ENCODE measurements at places on chromosomes 5 and 9.

- DNase-seq: no peak
Measured at GRCh38 chr9:3181049-3181953, 337.4 kb upstream of the PUM3 start.

DNA sequence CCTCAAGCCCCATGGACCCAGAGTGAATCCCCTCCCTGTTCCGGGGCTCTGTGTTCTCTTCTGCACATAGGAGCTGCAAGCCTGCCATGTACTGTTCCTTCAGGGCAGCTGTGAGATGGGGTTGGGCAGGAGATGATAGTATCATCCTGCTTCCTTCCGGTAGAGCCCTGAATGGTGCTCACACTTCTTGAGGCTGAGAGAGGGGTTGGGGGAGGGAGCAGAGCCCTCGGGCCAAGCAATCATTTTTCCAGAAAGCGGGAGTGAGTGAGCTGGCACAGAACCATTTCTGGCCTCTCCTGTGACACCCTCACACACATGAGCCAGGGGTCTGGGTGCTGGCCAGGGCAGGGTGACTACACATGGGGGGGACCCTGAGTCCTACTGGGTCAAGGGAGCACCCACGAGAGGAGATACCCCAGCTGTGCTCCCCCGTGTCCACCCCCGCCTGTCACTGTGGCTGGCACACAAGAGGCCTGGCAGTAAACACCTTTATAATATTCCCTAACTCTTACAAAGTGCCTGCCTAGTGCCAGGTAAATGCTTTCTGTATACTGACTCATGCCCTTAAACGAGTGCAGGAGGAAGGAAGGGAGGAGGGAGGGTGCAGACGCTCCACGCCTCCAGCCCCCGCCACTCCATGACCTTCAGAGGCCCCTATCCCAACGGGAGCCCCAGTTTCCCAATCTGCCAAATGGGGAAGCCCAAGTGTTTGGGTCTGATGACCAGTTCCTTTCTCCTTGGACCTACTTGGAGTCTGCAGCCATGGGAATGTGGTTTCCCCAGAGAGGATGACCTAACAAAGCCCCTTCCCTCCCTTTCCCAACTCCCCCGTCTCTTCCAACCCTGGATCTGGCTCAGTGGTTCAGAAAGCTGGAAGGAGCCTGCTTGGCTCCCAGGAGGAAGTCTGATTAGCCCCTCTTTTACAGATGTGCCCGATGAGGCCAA is 15.5 kb downstream of the AKNA start:
- no peak for DNase-seq

DNA sequence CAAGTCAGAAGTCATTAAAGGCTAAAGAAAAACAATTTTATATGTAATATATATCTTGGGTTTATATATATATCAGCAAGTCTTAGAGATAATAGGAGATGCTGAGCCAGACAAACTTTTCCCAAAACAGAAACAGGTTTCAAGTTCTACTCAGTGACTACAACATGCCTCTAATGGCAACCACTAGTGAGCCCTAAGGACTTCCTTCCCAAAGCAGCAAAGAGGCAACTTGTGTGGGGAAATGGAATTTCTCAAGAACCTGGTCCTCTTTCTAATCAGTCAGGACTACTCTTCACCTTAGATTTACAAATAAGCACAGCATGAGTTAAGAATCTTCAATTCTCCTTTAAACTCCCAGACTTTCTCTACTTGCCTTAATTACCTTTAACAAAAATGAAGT is 17.6 kb downstream of the RNF38 start:
- no peak for DNase-seq

- DNase-seq: no peak
Measured at GRCh38 chr9:5629312-5630080, 589 bp downstream of the RIC1 start.

DNA sequence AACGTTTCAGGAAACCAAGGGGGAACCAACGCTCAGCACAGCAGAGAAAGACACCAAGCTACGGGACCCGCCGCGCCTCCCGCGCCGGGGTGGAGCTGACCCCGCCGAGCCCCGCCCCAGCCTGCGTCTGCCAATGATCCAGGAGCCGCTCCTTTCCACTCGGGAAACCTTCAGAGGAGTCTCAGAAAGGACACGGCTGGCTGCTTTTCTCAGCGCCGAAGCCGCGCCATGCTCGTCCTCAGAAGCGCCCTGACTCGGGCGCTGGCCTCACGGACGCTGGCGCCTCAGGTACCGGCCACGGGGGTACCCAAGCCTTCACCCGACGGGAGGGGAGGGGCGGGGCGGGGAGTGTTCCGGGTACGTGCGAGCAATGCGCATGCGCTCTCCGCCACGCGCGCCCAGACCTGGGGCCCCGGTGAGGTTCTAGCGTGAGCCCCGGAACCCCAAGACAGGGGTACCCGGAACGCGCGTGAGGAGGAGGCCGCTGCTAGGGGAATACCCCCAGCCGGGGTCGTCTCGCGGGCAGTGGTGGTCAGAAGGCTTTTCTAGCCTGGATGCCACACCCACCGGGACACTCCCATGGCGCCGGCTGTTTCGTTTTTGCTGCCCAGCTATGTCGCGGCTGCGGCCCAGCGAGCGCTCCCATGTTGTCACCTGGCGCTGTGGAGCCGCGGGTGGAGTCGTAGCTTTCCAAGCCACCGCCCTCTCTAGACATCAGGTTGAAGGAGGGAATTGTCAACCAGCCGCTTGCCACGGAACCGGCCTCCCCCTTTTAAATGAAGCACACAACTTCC is at the start of gene NIPSNAP3A:
Gene NIPSNAP3A, plus strand, starts transcription at position 119 of the 794 bp plus-strand sequence. Its CDS starts 110 bp downstream, at position 229.
- DNase-seq: peak; percentile 73

DNA sequence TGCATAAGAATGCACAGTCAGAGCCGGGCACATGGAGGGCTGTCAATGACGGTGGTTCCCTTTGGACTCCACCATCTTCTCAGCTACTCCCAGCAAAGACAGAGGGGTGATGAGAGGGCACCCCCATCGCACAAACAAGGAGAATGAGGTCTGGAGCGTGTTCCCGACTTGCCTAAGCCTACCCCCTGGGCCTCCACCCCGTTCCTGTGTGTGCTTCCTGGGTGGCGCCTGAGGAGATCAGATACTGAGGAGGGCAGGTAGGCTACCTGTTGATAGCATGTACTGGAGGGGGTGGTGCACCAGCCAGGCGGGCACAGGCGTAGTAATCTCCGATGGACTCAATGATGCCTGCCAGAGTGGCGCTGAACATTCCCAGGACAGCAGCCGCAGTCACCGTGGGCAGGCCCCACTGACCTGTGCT is 4.1 kb downstream of the SLC23A1 start:
- no peak for DNase-seq

- no peak for DNase-seq
Measured at GRCh38 chr5:128671943-128672342, 133.9 kb upstream of the FBN2 start.

DNA sequence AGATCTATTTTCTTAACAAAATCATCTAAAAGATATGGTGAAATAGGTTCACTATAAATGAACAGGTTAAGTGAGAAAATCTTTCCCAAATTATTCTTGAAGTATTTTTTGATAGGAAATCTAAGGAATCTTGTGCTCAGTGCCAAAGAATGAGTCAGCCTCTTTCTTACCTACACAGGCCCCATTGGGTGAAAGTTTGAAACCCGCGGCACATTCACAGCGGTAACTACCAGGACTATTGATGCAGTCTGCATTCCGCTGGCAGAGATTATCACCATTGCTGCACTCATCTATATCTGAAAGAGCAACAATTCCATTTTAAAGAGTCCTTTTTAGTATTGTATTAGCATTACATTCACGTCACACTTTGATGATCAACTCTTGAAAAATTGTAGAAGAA is 221.8 kb downstream of the SLC12A2 start:
- DNase-seq: no peak

- DNase-seq: peak; percentile 15
Measured at GRCh38 chr9:35882263-35882848, 12.2 kb upstream of the OR13J1 start.

DNA sequence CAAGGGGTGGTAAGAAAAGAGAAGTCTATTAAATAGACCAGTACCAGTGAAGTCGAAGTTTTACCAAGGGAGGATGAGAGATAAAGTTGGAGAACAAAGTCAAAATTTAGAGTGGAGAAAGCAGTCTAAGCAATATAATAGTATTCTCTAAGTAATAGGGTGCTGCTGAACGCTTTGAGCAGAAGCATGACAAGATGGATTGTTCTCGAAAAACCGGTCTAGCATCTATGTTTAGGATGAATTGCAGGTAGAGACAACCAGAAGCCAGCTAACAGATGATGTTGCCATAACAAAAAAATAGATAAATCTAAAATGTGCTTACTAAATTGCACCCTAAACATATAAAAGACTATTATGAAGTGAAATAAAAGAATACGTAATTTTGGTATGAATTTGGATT is 237.0 kb downstream of the PRELID2 start:
- no peak for DNase-seq

DNA sequence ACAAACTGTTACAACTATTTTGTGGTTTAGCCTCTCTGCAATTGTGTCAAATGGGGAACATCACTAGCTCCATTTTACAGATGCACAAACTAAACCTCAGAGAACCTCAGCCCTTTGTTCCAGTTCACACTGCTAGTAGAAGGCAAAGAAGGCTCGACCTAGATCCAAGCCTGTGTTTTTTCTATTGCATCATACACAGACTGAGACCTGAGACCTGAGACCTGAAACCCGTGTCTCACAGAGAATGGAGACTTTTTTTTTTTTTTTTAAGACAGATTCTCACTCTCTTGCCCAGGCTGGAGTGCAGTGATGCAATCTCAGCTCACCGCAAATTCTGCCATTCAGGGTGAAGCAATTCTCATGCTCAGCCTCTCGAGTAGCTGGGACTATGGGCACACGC is 120.8 kb downstream of the GALNT10 start:
- no peak for DNase-seq

DNA sequence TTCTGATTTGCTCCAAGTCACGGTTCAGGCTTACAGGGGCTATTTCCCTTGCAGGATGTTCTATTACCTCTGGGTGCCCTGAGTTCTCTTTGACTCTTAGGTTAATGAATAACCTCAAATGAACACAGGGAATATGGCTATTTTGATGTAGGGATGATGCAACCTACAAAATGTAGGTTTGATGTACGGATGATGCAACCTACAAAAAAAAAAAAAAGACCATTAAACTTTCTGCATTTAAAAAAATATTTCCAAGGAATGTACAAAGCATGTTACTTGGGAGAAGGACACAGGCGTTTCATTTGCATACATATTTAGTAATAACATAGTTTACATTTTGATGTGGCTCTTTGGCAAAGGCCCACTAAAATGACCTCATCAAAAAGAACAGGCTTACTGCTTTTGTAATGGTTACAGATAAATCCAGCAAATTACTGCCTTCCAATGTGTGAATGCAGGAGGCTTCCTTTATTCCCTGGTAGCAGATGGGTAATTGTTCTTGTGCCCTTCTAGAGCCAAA is 36.3 kb downstream of the ZNF474 start:
- DNase-seq: peak; percentile 9

DNA sequence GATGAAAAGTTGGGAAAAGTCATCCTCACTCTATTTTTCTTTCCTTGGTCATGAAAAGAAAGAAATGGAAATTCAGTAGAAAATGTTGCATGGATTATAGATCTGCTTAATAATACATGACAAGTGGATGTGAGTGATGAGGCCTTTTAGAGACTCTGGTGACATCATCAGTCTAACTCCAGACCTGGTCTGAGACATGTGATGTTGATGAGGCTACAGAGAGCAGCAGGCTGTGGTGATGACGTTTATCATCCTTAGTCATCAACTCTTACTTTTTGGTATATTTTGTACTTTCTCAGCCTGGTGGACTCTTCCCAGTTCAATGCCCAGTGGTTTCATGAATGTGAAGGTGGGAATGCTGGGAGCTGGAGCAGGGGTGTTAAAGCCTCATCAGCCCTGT is 116.4 kb downstream of the TTLL11 start:
- DNase-seq: no peak

DNA sequence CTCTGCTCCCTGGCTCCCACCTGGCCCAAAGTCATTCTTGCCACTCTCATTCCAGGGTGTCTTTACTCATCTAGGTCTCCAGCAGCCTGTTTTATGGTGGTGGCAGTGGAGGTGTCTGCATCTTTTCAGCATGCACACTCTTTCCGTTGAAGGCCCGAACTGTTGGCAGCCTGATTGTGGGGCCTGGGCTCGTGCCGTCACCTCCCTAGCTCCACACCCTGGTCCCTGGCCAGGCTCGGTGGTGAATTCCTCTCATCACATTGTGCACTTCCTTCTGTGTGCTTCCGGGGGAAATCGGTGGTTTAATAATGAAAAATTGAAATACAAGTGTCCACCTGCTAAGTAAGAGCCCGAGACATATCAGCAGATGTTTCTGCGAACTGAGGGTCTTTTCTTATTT is 214.3 kb downstream of the TRIO start:
- no peak for DNase-seq

DNA sequence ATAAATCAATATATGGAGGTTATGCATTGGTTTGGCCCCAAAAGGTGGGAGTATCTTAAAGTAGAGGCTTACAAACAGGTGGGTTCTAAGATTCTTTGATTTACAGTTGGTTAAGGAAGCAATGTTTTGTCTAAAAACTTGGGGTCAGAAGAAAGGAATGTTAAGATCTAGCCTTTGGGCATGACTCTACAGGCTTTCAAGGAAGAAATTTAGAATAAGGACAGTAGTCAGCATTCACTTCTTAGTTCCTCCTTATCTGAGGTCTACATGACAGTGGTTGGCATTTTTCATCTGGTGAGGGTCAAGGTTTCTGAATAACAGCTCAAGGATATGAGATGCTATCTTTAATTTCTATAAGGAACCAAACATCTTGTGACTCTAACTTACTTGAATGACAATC is 122.8 kb downstream of the CAMK4 start:
- DNase-seq: no peak

GRCh38 chr5:62007457-62007856 is 298.5 kb upstream of the KIF2A start:
- DNase-seq: no peak

GRCh38 chr9:127838375-127839078 is 15.9 kb downstream of the ENG start:
- no peak for DNase-seq

DNA sequence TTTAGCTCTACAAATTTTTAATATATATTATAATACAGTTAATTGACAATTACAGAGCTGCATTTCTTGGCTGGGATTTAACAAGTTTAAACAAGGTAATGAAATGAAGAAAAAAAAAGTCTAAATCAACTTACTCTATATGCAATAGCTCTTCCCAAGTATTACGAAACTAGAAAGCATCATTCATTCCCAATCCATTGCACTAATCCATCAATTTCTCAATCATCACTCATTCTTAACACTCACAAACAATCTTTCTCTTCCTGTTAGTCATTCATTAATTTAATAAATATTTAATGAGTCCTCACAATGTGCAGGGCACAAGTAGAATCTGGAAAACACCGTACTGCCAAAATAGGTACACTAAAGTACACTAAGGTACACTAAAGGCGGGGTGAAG is 42.9 kb upstream of the APBA1 start:
- DNase-seq: no peak

GRCh38 chr5:170121321-170121720 is 15.6 kb downstream of the FOXI1 start:
- DNase-seq: no peak

GRCh38 chr5:122063836-122064235 is 14.2 kb downstream of the LOX start:
- DNase-seq: no peak

GRCh38 chr5:5165541-5166002 is 25.4 kb downstream of the ADAMTS16 start:
- DNase-seq: no peak

GRCh38 chr5:37005946-37006540 is 129.5 kb downstream of the NIPBL start:
- DNase-seq: peak; percentile 9

GRCh38 chr9:99594056-99594780 is 227.5 kb upstream of the NR4A3 start:
- DNase-seq: no peak

All from NCI-H1048 (cell line).